Activated T-helper 1 cell treated with anti-CD3 and anti-CD28 coated beads, Interleukin-2, amount 50 U/mL, for 16 hours (primary cell): ENCODE measurements at places on chromosomes 1 and 21.

DNA sequence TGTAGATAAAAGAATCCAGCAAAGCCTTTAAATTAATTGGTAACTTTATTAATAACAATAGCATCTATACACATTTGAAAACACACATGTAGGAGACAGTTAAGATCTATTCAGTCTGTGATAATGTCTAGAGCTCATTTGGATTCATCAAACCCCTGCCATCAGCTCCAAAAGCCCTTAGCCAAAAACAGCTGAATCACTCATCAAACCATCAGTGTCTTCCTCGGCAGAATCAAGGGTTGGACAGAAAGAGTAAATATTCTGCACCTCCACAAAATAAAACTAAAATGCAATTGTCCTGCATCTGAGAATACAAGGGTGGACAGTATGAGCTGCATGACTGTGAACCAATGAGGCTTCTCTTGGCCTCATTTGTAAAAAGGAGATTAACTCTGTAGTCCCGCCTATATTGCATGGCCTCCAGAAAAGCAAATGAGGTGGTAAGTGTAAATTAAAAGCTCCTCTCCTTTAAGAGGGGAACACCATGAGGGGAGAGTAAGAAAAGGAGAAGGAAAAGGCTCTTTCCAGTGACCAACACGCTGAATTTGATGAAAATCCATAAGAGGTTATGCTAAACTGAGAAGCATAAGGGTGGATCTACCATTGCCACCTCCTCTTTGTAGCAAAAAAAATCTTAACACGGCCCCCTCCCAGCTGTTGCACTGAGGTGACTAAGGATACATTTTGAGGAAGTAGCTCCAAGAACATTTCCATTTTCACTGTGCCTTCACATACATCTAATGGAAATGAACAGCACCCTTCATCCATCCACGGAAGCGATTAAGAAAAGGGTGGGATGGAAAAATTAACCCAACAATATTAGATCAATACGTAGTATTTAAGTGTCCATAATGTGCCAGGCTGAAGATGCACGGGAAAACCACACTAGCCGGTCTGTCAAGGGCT lies 14.7 kb upstream of the BOLA1 start:
- no peak for DNase-seq

DNA sequence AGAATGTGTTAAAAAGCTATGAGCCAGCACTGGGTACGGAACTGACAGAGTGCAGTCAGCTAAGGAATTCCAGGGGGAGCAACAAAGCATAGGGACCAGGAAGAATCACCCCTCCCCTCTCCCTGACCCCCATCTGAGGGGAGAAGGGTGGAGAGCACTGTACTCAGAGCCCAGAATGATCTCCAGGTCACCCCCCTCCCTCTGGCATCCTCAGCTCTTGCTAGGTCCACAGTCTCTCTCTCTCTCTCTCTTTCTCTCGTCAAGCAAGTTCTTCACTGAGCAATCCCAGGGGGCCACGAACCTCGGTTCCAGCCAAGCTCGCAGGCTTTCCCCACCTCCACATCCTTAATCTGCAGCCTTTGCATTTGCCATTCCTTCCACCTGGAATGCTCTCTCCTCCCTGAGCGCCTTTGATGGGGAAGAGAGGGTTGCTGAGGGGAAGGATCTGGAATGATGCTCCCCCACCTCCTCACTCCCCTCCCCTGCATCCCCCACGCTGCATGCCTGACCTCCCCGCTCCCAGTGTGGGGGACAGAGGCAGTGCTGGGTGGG lies 6.7 kb upstream of the WASF2 start:
- no peak for DNase-seq

- DNase-seq = no peak
These were observed 5.9 kb downstream of the CDC14A start for GRCh38 chr1:100358210-100358609.

GRCh38 chr1:2444138-2444591 lies 31.8 kb upstream of the PEX10 start:
- no peak for DNase-seq

DNA sequence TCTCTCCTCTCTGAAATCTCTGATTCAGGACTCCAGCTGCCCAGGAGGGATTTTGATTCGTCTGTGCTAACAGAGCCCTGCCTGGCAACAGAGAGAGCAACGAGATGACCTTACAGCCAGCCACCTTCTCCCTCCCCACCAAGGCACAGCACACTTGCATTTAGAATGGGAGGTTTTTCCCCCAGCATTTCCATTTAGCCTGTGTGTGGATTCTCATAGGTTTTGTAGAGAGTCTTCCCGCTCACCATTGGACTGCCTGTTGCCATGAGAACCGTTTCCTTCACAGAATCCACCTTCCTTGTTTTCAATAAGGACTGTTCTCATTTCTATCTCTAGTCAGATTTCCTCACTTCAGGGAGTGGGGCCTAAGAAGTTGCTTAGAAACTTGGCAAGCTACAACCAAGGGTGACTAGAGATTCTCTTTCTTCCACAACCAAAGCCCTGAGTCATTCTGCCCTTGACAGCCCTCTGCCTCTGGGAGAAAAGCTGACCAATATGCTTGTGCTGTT lies 5.8 kb upstream of the IKBKE start:
- DNase-seq = no peak

DNA sequence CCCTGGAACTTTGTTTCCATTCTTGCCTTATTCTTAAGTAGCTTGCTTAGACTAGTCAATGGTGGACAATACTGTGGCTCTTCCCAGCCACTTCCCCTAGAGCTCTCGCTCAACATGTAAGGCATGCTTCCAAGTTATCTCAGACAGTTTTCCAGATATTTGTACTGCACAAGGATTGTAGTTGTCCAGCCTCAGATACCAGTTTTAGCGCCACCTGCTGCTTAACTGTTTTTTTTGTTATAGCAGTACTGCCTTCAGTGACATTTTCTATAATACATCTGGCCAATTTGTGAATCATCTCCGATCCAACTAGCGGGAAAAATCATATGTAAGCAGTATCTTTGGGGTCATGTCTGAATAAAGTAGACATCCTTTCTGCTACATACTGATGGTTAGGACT lies 346.7 kb upstream of the ADGRL4 start:
- DNase-seq = no peak

GRCh38 chr1:37197411-37197810 lies 163.1 kb upstream of the GRIK3 start:
- no peak for DNase-seq

GRCh38 chr1:225848030-225848955 lies 33.9 kb downstream of the TMEM63A start:
- DNase-seq = no peak

- DNase-seq = no peak
These were observed 64.8 kb upstream of the LGALS8 start for GRCh38 chr1:236458996-236459395.

DNA sequence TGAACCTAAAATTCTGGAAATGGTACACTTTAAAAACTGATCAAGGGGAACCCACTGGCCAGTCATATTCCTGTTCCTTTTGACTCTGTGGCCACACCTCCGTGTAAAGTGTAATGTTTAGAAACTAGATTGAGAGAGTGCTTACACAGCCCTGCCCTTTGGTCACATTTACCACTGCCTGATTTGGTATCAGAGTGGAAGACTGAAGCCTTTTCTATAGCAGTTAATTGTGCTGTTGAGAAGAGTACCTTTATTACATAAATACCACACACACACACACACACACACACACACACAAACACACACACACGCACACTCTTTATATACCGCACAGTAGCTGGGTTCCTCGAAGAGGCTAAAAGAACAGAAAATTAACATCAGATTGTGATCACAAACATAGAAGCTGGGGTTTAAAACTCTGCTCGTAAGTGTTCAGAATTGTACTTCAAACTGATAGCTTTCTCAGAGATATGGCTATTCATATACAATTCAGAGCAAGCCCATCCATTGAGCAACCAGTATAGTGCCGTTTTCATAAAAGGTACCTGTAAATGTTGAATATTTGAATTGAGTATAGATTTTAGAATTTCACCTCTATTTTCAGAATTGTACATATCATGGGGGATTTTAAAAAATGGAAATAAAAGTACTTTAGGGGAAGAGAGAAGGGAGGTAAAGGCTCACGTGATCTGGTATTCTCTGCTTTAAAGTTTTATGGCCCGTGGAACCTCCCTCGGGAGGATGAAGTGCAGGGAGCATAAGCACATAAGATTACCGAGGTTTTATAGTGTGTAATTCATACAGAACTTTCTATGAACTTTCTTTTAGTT lies 37.5 kb downstream of the CAMTA1 start:
- no peak for DNase-seq

- no peak for DNase-seq
These were observed 45.0 kb downstream of the ABCD3 start for GRCh38 chr1:94463056-94463764.

DNA sequence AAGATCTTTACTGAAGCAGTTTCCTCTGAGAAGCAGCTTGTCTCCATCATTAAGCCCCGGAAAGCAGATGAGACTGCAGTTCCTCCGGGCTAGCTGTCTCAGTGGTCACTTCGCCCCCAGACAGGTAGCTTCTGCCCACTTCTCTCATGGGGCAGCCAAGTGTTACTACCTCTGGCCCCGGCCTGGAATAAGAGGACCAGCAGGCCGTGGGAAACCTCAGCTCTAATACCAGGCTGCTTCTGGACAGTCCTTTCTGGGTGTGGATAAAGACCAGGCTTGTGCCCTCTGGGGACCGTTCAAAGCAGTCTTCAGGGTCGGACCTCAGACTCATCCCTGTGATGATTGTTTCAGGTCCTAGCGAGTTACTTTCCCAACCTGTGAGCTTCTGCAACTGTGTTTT lies 54.8 kb downstream of the RUNX3 start:
- DNase-seq = no peak

GRCh38 chr21:37828991-37829390 lies 87.3 kb downstream of the KCNJ6 start:
- no peak for DNase-seq

DNA sequence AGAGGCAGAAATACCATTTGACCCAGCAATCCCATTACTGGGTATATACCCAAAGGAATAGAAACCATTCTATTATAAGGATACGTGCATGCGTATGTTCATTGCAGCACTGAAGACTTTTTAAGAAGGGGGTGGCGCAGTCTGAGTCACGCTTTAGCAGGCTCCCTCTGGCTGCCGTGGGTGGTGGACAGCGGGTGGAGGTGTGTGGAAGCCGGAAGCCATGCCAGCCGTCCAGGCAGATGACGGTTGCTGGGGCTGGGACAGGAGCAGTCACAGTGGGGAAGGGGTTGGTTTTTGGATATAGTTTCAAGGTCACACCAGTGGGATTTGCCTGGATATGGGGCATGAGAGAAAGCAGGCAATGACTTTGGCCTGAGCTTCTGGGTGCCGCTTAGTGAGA lies 270.5 kb downstream of the GRIK3 start:
- DNase-seq = no peak

GRCh38 chr1:113292603-113293255 lies 97.6 kb upstream of the MAGI3 start:
- no peak for DNase-seq

- DNase-seq = no peak
These were observed 16.4 kb downstream of the PRXL2B start for GRCh38 chr1:2602866-2603520.

- DNase-seq = no peak
These were observed 18.6 kb upstream of the ST6GALNAC3 start for GRCh38 chr1:76055987-76056386.

GRCh38 chr1:3417082-3417739 lies 37.3 kb upstream of the ARHGEF16 start:
- DNase-seq = no peak

DNA sequence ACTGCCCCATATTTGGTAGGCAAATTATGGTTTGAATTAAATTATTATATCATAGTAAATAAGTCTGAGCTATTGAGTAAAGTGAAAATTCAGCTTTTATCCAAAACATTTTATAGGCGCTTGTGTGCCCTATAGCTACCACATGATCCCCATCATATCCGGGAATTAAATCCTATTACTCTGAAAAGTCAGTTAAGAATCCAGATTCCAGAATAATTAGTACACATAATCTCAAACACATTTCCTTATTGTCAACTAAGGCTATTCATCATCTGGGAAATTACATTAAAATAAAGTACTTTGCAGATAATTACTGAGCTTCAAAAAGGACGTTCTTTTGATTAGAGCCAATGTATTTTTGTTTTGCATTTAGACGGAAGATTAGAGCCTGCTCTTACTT lies 72.3 kb downstream of the CTH start:
- DNase-seq = no peak

DNA sequence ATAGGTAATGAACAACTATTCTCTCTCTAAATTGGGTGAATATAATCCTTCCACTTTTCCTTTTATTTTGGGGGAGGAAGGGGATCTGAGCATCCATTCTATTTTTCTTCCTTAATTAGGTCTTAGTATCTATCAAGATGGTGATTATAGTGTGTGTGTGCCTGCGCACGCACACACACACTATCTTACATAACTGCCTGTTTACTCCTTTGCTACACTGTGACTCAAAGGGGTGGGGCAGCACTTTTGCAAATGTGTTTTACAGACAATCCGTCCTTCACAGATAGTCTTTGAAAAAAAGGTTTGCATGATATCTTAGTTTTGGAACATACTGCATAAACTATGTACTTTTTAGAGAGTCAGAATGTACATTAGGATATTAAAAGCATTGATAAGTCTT lies 191.5 kb downstream of the SDCCAG8 start:
- DNase-seq = no peak

DNA sequence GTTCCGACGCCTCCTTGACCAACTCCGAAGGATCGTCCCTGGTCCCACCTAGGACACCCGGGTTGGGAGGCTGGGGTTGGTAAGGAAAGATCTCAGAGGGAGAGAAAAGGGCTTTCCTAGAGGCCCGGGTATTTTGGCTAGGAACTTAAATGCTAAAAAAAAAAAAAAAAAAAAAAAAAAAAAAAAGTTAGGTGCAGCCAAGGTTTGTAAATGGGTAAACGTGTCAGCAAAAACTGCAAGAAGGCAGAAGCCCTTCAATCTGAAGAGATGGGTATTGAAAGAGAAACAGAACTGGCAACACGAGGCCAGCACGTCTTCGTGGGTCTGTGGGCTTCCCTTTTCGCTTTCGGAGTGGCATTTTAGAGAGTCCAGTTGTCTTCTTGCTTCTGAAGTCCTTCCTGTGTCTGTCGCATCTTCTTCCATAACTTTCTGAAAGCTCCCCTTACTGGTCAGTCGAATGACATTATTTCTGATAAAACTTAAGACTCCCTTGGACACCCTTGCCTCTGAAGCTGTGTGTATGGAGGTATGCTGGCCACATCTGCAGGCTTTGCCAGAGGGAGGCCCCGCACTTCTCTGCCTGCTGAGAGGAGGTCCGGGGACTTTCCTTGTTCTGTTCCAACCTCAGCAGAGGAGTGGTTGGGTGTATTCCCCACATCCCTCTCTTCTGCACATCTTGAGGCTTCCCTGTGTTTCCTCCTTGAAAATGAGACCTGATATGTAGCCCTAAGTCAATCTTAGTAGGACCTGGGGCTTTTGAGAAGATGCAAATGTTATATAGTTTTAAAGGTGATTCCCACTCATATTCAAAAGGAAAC lies 745 bp downstream of the RCSD1 start:
- DNase-seq = no peak

- no peak for DNase-seq
These were observed 28.9 kb upstream of the BTG2 start for GRCh38 chr1:203276408-203276807.

DNA sequence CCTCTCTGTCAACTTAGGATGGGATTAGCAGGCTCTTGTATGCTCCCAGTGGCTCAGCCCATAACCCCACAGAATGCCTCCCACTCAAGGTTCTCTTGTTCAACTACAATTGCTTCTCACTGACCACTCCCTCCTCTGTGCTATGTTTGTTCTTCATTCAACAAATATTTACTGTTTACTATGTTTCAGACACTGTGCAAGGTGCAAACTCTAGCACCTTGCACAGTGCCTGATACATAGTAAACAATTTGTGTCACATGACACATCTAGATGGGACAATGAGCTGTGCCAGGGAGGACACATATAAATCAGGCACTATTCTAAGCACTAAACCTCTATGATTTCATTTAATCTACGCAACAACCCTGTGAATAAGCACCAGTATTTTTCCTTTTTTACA lies 15.4 kb downstream of the ATP1A2 start:
- no peak for DNase-seq
